Ascending aorta (tissue), 2 donors: ENCODE measurements at places on chromosomes 6 and 20.

- no peak for DNase-seq
Measured at GRCh38 chr6:44300292-44300823, 12.8 kb downstream of the AARS2 start.

GRCh38 chr6:127630800-127631199, 53.8 kb downstream of the C6orf58 start:
- DNase-seq = no peak

- DNase-seq = no peak
Measured at GRCh38 chr20:16596991-16597390, 23.7 kb upstream of the KIF16B start.

DNA sequence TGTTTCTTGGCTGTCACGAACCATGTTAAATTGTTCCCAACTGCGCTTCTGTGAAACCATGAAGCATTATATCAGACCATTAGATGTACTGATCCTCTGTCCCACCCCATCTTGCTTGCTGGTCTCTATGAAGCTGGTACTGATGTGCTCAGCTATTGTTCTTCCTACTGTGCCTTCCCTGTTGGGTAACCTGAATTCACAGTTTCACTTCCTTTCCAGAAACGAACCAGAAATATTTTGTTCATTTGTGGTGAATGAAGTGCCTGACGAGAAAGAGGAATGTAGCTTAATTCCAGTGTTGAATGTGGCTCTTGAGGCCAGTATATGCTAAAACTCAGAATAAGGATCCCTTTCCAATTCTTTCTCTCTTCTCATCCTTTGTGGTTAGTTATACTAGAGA, 58.1 kb upstream of the SNAP91 start:
- DNase-seq = no peak

- no peak for DNase-seq
Measured at GRCh38 chr6:18240230-18240629, 24.1 kb downstream of the DEK start.

- DNase-seq = no peak
Measured at GRCh38 chr6:8435845-8436168, 462 bp upstream of the SLC35B3 start.

DNA sequence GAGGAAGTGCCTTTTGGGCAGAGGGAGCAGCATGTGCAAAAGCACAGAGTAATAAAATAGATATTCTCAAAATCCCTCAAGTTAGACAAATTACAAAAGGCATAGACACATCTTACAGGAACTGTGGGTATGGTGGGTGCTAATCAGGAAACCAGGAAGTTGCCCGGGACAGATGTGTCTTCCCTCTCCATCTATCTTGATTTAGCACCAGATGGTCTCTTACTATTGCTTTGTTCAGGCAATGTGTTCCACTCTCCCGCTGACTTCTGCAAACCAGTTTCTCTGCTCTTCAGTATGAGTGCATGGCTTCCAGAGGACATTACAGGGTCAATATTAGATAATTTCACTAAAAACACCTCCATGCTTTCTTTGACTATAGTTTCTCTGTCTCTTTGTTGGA, 13.2 kb downstream of the CITED2 start:
- no peak for DNase-seq

GRCh38 chr20:25223179-25223661, 24.7 kb upstream of the PYGB start:
- DNase-seq = no peak

DNA sequence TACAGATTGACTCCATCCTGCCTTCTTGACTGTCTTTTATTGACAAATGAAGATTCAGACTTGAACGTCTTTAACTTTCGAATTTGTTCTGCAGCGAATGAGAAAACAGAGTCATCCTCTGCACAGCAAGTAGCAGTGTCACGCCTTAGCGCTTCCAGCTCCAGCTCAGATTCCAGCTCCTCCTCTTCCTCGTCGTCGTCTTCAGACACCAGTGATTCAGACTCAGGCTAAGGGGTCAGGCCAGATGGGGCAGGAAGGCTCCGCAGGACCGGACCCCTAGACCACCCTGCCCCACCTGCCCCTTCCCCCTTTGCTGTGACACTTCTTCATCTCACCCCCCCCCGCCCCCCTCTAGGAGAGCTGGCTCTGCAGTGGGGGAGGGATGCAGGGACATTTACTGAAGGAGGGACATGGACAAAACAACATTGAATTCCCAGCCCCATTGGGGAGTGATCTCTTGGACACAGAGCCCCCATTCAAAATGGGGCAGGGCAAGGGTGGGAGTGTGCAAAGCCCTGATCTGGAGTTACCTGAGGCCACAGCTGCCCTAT, 12.2 kb downstream of the BRD2 start:
- DNase-seq = no peak

DNA sequence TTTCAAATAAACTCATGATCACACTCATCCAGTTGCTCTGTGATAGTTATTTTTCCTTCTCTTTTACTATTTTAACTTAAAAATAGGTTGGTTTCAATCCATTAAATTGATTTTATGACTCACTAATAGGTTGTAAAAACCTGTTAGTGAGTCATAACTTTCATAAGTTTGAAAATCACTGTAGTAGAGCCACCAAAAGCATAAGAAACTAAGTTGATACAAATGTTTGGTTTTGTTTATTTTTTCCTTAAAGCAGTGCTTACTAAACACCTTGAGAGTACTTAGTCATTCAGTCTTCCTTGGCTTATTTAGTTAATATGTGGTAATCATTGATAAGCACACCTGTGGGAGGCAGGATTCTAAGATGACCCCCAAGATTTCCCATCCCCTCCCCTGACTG, 312.1 kb upstream of the MAN1A1 start:
- DNase-seq = no peak

GRCh38 chr20:43681468-43681942, 14.6 kb downstream of the MYBL2 start:
- no peak for DNase-seq

DNA sequence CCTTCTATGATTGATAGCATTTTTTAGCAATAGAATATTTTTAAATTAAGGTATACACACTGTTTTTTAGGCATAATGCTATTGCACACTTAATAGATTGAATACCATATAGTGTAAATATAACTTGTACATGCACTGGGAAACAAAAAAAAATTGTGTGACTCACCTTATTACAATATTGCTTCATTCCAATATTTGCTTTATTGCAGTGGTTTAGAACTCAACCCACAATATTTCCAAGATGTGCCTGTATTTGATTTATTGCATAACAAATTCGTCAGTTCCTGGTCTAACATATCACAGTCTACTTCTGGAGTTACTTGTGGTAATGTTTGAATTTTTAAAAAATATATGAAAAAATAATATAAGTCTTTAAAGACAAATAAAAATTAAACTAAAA, 41.9 kb upstream of the DEFB112 start:
- no peak for DNase-seq

GRCh38 chr20:11067359-11067758, 393.6 kb upstream of the JAG1 start:
- no peak for DNase-seq

DNA sequence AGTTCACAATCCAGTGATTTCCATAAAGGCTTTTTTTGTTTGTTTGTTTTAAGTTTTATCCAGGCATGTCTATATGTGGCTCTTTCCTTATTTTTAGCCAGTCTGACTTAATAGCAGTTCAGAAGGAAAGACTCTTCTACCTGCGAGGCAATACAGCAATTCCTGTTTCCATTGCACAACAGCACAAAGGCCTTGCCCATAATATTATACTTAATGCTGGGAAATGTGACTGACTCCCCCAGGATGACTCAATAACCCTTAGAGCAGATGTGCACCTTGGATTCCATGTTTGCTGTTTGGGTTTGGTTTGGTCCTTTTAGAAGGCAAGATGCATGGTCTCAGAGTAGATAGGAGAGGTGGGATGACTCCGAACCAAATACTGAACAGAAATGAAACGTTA, 184.1 kb downstream of the MTFR2 start:
- DNase-seq = no peak

DNA sequence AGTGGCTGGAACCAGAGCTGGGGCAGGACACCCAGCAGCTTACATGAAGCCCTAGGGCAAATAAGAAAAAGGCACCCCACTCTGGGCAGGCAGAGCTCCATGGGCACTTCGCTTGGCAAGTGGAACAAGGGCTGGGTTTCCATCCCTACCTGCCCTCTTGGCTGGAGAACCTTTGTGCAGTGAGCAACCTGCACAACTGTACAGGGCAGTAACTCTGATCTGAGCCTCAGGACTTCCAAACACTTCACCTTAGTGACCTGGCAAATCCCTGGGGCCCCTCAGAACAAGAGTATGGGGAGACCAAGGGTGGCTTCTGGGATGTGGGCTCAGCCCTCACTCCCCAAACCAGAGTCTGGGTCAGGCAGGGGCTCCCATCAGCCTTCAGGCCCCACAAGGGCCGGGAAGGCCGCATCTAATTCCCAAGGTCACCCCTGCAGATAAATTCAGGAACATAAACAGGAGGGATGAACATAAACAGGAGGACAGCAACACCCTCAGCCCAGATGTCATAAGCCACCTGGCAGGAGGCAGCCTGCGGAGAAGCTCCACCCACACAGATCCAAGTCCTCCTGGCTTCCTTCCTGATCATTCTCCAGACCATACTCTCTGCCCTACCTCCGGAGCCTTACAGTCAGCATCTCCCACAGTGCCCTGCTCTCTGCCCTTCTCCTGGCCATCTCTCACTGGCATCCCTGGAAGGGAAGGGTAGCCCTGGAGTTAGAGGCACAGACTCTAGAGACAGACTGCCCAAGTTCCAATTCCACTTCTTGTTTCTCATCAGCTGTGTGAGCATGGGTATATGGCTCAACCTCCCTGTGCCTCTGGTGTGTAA, 37.5 kb downstream of the HNF4A start:
- no peak for DNase-seq

DNA sequence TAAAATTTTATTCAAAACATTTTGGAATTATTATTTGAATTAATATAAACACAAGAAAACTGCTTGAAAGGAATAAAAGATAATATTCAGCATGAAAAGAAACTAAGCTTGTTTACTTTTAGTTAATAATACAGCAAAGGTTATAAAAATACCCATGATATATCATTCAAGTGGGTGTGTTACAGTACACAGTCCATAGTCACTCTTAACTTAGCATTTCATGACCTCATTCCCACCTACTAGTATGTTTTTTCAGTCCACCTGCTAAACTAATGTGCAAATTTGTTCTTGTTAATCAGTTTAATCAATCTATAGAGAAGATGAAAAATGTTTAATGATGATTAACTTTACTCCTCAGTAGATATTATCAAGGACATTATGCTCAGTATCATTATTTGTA, 841.4 kb upstream of the EPHA7 start:
- no peak for DNase-seq

- DNase-seq = no peak
Measured at GRCh38 chr6:29491574-29491973, 3.8 kb upstream of the MAS1L start.

DNA sequence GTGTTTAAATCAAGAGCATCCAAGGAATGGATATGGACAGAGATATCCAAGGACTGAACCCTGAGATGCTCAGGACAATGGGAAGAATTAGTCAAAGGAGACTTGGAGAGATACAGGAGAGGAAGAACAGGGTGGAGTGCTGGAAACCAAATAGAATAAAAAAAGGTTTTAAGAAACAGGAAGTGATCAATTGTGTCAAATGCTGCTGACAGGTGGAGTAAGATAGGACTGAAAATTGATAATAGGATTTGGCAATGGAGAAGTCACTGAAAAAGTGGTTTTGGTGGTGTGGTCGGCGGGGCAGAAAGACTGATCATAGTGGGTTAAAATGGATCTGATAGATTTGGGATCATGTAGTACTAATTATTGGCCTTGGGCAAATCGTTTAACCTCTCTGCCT, 37.9 kb upstream of the PNRC1 start:
- DNase-seq = no peak

- no peak for DNase-seq
Measured at GRCh38 chr6:40258531-40258930, 324.3 kb upstream of the MOCS1 start.

- no peak for DNase-seq
Measured at GRCh38 chr6:169950558-169950957, 199.1 kb downstream of the ERMARD start.

DNA sequence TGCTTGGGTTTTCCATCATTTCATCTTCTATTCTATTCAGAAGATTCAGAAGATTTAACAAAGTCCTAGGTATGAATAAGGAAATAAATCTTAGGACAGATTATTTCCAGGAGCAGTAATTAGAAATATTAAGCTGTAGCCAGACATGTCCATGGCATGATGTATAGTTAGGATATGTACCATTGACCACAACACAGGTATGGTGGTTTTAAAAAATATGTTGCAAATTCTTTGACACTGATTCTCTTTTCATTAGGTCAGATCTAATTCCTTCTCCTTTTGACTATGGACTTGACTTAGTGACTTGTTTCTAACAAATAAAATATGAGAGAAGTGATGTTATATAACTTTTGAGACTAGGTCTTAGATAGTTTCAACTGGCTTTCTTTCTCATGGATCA, 23.5 kb upstream of the PDE7B start:
- DNase-seq = no peak

DNA sequence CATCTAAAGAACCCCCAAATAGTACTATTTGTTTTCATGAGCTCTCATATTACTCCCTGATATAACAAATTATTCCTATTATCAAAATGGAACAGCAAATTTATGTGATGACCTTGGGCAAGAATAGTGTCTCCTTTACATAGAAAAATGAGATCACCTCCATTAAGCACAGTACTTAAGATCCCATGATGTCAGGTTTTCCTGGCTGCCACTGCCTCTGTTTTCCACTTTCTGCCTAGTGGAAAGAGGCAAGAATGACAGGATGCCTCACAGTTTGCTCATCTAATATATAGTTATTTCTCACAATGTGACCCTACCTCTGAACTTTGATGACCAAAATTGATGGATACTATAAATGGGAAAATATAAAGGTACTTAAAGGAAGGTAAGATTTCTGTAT, 260.1 kb upstream of the SGK1 start:
- DNase-seq = no peak

DNA sequence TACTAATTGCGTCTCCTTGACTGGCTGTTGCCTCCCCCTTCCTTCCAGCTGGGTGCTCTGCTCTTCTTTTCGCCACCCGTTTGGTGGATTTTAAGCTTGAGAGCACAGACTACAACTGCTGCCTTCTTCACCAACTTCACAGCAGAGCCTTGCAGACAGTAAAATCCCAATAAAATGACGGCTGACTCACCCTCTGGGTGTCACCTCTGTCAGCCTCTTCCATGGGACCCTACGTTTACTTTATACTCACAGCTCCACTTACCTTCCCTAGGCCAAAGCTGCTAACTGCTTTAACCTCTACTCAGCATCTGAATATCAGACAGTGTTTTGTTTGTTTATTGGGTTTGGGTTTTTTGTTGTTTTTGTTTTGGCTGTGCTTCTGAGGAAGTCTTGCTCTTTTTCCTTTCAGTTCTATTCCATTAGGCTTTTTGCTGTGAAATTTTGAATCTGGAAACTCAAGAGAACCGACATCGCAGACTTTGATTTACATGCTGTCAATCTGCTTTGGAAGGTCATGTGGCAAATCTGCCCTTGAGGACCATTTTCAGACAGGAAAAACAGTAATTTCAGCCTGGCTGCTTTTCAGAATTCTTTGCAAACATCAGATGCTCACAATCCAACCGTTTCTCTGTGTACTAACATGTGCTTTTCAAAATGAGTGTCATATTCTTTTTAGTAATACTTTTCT, 2.4 kb downstream of the AGPAT4 start:
- DNase-seq = no peak
